GM13976 (cell line): ENCODE measurements at places on chromosomes 6 and 20.

- DNase-seq, result no peak
These were observed 172.7 kb downstream of the SCP2D1 start for GRCh38 chr20:18986146-18986830.

GRCh38 chr6:90465686-90466085 is 121.2 kb downstream of the MAP3K7 start:
- no peak for DNase-seq

- DNase-seq, result no peak
These were observed 116.8 kb downstream of the TFAP2B start for GRCh38 chr6:50935442-50935841.

DNA sequence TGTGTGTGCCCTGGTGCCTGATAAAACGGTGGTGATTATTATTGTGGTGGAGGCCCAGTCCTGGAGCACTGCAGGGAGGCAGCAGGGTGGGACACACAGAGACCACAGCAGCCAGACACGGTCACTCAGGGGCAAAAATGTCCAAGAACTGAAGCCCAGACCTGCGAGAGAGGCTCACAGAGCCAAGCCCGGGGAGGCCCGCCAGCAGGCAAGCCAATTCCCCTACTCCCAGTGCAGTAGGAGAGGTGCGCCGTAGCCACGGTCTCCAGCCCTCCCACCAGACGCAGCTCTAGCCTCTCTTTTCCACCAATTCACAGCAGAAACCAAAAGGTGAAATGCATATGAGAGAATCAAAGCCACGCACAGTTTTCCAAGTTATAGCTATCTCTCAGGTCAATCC is 179.4 kb upstream of the TAB2 start:
- DNase-seq, result no peak

DNA sequence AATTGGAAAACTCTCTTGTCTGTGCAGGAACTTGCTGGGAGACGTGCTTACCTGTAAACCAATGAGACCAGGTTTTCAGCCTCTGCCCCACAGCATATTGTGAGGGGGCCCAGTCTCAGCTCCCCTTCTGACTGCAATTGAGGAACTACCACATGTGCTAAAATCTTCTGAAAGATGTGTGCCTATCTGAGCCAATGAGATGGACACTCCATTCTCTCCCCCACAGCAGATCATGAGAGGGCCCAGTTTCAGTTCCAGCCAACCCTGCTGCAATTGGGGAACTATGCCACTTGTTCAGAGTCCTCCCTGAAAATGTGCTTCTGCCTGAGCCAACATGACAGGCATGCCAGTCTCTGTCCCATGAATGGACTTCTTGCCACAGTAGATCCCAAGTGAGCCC is 20.9 kb upstream of the PI3 start:
- no peak for DNase-seq

DNA sequence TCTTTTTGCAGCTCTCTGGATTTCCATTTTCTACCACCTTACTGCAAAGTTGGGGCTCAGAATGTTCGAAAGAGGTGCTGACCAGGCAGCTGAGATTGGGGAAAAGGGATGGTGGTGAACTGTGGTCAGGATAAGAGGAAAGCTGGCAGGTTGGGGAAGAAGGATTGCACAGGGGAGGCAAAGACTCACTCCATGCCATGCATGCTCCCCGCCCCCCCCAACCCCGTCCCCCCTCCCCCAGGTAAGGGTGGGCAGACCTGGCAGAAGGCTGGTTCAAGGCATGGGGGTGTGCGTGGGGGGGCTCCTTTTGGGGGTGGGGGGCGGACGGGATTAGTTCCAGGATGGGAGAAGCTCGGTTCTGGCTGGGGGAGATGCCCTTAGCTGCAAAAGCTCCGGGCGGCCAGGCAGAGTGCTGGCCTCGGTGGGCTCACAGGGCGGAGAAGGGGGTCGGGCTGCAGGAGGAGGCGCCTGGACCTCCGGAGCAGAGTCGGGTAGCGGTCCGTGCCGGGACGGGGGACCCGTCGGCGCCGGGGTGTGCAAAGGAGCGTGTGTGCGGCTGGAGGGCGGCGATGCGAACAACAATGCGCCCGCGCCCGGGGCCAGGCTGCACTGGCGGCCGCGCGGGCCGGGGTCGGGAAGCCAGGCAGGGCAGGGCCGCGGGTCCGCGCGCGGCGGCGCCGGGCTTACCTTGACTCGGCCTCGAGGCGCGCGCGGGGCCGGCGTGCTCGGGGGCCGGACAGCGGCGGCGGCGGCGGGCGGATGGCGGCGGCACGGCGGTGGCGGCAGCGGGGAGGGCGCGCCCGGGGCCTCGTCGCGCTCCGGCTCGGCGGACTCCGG is 880 bp downstream of the ADNP start:
- DNase-seq, result no peak

DNA sequence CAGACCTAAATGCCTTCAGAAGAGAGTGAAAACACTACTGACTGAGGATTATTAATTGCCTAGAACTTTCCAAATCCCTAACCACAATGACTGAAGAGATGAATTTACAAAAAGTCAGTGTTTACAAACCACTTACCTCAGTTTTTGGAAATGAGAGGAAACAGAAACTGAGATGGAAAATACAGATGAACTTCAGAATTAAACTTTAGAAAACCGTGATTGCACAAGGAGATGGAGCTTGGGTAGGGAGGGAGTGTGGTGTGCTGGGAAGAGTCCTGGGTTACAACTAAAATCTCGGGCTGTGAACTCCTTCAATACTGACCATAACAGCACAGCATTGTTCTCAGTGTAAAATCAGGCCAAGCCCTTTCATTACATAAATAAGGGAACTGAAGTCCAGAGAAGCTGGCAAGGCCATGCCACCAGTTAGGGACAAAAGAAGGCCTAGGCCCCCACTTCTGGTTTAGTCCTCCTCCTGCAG is 4.0 kb downstream of the ELMO2 start:
- DNase-seq, result no peak

DNA sequence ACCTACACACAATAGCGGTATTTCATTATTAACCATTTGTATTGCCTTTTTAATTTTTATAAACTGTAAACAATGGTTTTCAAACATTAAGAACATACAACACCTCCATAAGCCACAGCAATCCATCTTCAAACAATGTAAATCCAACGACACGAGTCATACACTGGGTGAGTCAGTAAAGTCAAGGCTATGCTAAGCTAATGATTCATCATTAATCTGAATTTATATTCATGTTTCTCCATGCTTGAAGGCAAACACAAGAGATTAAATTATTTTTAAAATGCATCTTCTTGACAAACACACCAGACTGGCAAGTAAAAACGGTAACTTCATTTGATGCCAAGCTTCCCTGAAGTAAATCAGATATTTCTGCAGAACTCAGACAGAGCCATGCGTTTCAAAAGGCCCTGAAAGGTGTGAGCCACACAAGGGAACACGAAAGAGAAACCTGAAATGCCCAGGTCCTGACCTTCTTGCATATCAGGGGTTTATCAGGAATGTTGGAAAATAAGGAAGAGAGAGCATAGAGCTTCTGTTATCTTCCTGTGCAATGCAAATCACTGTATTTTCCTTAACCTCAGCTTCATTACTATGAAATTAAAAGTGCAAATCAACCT is 162.5 kb downstream of the ALDH8A1 start:
- no peak for DNase-seq

DNA sequence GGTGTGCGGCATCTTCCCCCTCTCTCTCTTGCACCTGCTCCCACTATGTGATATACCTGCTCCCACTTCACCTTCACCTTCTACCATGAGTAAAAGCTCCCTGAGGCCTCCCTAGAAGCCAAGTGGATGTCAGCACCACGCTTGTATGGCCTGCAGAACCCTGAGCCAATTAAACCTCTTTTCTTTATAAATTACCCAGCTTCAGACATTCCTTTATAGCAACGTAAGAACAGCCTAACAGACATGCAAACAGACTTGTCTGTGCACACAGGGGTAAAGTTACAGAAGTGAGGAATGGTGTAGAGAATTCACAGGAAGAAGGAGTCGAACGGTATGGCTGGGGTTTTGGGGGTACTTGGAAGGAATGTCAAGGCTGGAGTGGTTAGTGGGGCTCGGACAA is 14.8 kb upstream of the TGM2 start:
- no peak for DNase-seq

DNA sequence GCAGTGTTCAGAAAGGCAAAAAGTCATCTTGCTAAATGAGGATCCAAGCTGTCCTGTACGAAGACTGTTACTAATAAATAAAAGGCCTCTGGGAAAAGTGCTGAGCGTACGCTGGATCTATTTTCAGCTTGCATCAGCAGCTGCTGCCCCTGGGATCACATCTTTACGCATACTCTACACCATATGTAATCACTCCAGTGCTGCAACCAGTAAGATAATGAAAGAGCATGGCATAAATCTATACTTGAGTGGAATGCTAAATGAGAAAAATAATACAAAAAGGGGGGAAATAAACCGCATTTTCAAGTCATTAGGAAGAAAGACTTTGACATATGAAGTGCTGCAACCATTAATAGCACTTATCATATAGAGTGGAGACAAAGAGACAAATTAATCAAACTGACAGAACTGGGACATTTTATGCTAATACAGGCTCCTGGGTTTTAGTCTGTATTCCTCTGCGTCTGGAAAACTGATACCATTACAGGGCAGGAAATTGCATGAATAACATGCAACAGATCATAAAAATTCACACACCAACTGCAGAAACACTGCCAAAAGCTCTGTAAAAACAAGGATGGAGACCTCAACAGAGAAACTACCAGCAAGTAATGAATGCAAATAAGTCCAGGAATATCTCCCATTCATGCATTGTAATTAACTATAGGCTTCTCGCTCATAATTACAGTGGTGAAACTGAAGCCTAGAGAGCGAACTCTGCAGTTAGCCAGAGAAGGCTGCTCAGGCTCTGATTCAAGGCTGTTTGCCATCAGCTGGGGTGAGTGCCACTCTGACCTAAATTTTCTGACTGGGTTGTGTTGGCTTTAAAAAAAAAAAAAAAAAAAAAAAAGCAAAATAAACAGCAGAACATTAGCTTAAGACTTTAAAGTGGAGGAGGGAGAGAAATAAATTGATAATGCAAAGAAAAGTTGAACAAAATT is 83.8 kb downstream of the GJA10 start:
- no peak for DNase-seq

GRCh38 chr6:124927806-124928205 is 34.4 kb upstream of the RNF217 start:
- no peak for DNase-seq

DNA sequence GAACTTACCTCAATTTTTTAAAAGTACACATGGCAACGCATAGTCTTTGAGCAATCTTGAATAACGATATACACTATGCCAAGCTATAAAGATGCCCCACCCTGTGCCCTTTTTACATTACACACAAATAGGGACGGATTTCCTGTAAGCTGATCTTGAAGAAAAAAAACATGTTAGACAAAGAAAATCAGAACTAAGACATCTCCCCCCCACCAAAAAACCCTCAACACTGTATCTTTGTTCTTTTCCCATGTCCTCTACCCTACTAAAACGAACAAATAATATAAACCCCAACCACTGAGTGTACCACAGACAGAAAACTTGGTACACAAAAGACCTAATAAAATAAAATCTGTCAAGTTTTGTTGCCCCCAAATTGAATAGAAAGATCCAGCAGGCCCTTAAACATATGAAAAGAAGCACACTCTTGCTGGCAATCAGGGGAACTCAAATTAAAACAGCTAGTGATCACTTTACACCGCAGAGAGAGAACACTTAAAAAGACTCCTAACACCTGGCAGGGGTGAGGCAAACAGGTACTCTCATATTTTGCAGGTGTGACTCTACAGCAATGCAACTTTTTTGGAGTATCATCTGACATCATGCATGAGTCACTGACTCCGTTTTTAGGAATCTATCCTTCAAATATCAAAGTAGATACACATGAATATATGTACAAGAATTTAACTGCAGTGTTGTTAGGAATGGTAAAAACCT is 29.6 kb downstream of the BACH2 start:
- no peak for DNase-seq

GRCh38 chr6:878179-878578 is 185.2 kb upstream of the EXOC2 start:
- no peak for DNase-seq

GRCh38 chr6:76837564-76837963 is 625.7 kb downstream of the HTR1B start:
- DNase-seq, result no peak

DNA sequence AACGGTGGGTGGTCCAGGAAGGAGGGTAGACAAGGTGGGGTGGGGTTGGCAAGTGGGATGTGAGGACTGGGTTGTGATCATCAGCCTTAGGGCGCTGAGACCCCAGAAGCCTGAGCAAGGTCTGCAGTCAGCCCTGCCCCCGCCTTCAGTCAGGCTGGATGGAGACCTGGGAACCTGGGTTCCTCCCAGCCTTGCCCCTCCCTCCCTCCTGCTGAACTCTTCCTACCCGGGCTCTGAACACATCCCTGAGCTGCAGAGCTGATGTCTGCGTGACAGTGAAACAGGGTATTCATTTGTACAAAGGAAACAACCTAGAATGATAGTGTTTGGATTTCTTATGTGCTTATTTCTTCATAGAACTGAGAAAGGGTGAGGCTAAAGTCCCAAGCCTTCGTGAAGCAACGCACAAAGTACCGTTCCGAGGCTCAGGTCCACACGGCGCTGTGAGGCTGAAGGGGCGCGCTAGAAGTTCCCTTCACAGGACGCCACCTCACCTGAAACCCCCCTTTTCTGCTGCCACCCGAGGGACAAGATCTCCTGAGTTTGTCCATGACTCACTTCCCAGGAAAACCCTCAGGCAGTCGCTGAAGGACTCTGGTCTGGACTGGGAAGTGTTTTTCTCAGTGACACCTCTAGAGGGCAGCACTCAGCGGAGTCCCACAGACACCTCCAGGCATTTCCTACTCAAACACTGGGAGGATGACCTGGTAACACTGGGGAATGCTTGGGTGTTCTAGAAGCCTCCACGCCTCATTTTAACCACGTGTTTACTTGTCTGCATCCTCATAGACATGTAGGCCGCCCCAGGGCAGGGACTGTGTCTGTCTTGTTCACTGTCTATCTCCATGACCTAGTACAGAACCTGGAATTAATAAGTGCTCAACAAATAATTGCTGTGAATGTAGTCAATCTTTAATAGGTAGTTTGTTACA is 1.2 kb downstream of the GSTA5 start:
- peak; percentile 59 for DNase-seq

DNA sequence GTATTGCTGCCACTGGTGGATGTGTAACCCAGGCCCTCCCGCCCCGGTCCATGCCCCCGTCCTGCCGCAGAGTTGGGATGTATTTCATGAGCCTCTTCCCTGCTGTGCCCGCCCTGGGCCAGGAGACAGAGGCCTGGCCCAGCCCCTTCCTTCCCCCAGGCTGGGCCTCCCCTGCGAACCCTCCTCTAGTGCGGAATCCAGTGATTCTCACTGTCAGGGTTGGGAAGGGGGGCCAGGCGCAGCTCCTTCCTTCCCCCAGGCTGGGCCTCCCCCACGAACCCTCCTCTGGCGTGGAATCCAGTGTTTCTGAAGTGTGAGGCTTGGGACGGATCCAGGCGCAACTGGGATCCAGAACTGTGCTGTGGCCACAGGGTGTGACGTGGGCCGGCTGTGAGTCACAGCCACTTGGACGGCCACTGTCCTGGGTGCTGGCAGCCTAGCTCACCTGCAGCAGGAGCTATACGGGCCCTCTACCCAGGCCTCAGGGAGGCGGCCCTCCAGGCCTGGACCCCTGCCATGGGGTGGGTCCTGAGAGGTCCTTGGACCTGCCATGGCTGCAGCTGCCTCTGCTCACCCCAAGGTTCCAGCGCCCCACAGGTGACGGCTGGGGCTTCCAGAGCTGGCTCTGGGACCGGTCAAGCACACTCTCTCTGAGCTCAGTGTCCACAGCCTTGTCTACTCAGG is 28.3 kb downstream of the COL20A1 start:
- no peak for DNase-seq

GRCh38 chr6:132995432-132995831 is 181.1 kb downstream of the RPS12 start:
- no peak for DNase-seq
